Type B pancreatic cell (in vitro differentiated cells): ENCODE measurements at places on chromosomes 1 and 21.

- H3K4me3 ChIP-seq: no peak overlapping the region
- DNase-seq: peak; percentile 56
- no peaks in the 10 kb centered on the region for H3K36me3 ChIP-seq
- H3K27me3 ChIP-seq: no peaks in the 10 kb centered on the region
Measured at GRCh38 chr21:41346758-41347157, 15.1 kb upstream of the MX2 start.

- no peaks in the 10 kb centered on the region for H3K27me3 ChIP-seq
- no peak overlapping the region for H3K27ac ChIP-seq
- H3K36me3 ChIP-seq: peaks cover 39% of the 10 kb centered on the region
- no peak overlapping the region for H3K4me3 ChIP-seq
- DNase-seq: no peak
Measured at GRCh38 chr1:200654660-200655059, 15.0 kb downstream of the DDX59 start.

DNA sequence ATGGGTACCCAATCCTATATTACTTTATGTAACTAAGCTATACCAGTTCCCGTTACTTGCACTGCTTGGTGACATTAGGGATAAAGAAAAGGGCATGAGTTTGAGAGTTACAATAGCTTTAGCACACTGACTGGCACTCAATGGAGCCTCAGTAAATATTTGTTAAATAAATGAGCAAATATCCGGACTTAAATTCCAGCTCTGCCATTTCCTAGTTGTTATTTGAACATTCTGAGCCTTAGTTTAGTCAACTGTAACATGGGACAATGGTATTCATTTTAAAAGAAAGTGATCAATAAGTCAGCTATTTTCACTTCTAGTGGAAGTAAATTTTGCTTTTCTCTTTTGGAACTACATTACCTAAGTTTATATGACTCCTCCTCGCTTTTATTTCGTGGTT is 198.7 kb downstream of the ZC3H11B start:
- H3K36me3 ChIP-seq: no peaks in the 10 kb centered on the region
- H3K27ac ChIP-seq: no peak overlapping the region
- no peak overlapping the region for H3K4me3 ChIP-seq
- H3K27me3 ChIP-seq: no peaks in the 10 kb centered on the region

DNA sequence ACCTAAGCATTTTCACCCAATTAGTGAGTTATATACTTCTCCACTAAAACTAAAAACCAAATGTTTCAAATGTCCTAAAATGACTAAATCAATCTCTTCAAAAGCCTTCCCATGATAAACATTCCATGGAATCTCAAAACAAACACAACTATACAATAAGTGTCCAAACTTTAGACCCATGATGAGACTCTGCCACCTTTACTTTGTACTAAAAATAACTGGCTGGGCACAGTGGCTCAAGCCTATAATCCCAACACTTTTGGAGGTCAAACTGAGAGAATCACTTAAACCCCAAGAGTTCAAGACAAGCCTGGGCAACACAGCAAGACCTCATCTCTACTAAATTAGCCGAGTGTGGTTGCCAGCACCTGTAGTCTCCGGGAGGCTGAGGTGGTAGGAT is 87.4 kb downstream of the EIF4G3 start:
- peaks cover 21% of the 10 kb centered on the region for H3K36me3 ChIP-seq
- H3K4me3 ChIP-seq: no peak overlapping the region
- no peaks in the 10 kb centered on the region for H3K27me3 ChIP-seq

- H3K4me3 ChIP-seq: no peak overlapping the region
- no peak overlapping the region for H3K27ac ChIP-seq
- DNase-seq: no peak
- H3K36me3 ChIP-seq: no peaks in the 10 kb centered on the region
- peaks cover 5% of the 10 kb centered on the region for H3K27me3 ChIP-seq
Measured at GRCh38 chr1:222161676-222162075, 386.2 kb downstream of the HHIPL2 start.

- no peak for DNase-seq
- peaks cover 34% of the 10 kb centered on the region for H3K4me1 ChIP-seq
- H3K27ac ChIP-seq: peak overlapping the region; percentile 98
- peak overlapping the region; percentile 99 for H3K4me3 ChIP-seq
- peaks cover 17% of the 10 kb centered on the region for H3K27me3 ChIP-seq
Measured at GRCh38 chr1:181089676-181090544, 1.4 kb downstream of the IER5 start.

DNA sequence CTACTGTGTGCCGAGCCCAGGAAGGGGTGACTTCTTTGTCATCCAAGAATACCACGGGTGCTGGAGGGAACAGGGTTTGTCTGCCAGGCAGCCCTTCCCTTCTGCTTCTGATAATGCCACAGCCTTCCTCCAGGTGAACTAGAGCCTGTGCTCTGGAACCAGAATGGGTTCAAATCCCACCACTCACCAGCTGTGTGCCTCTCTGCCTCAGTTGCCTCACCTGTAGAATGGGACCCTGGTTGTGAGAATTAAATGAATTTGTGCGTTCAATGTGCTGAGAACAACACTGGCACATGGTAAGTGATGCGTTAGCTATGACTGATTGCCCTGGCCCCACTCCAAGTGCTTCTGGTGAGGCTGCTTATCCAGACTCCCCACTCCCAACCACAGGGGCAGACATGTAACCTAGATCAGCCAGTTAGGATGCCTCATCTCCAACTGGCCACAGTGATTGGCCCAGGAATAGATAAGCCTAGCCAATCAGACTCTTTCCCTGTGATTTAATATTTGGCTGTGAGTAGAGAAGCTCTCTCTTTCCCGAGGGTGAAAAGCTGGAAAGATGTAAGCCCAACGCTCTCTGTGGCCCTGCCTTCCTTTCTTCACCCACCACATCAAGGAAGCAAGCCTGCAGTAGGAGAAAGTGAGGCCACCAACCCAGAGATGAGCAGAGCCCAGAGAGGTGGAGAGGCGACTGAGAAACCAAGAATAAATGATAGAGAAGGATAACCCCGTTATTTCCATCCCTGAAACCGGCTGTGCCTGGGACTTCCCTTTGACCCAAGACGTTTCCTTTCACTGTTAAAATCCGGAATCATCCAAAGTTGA is 20.8 kb upstream of the LAPTM5 start:
- H3K4me3 ChIP-seq: no peak overlapping the region
- H3K36me3 ChIP-seq: no peaks in the 10 kb centered on the region
- H3K27ac ChIP-seq: no peak overlapping the region
- H3K27me3 ChIP-seq: no peaks in the 10 kb centered on the region
- no peak for DNase-seq

DNA sequence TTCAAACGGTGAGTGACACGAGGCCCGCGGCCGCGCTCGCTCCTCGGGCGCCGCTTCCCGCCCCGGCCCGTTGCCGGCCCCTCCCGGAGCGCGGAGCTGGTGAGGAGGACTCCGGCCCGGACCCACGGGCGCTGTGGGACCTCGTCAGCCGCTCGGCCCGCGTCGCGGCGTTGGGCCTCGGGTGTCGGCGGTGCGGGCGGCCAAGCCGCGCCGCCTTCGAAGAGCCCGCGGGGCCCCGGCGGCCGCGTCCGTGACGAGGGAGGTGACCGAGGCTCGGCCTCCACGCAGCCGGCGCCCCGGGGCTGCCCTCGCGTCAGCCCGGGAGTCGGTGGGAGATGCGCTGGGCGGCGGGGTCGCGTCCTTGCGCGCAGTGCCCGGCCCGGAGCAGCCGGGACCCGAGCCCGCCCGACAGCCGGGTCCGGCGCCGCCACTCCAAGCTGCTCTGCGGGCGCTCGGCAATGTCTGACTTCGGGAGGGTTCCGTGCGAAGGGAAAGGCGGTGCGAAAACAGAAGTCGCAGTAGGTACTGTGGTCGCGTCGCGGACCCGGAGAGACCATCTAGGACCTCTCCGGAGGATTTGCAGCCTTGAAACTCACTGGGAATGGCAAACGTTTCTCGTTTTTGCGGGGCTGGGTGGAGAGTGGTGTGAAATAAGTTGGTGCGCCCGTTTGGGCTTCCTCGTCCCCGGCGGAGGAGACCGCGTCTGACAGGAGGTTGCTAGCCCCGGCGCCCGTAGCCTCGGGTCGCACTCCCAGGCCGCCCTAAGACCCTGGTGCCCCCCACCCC is 829 bp downstream of the SPEN start:
- peak overlapping the region; percentile 96 for H3K27ac ChIP-seq
- no peaks in the 10 kb centered on the region for H3K27me3 ChIP-seq
- H3K4me1 ChIP-seq: peaks cover 27% of the 10 kb centered on the region
- no peak for DNase-seq
- no peaks in the 10 kb centered on the region for H3K36me3 ChIP-seq

- H3K36me3 ChIP-seq: peaks cover 4% of the 10 kb centered on the region
- peaks cover 13% of the 10 kb centered on the region for H3K4me1 ChIP-seq
- no peak for DNase-seq
- H3K4me3 ChIP-seq: no peak overlapping the region
Measured at GRCh38 chr1:109078317-109078716, 2.5 kb upstream of the TAF13 start.

DNA sequence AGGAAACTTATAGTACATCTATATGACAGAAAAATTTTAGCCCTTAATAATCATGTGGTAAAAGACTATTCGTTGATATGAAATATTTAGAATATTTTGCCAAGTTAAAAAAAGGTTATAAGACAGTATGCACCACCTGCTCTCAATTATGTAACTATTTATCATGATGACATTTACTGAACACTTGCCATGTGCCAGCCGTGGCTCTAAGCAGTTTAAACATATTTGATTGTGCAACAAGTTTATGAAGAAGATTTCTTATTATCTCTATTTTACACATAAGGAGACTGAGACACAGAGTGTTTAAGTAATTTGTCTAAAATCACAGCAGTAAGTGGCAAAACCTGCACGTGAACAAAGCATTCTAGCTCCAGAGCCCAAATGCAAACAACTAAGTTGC is 199.3 kb upstream of the JUN start:
- H3K4me3 ChIP-seq: no peak overlapping the region
- no peaks in the 10 kb centered on the region for H3K36me3 ChIP-seq
- peaks cover 26% of the 10 kb centered on the region for H3K4me1 ChIP-seq
- no peak for DNase-seq
- H3K27ac ChIP-seq: peak overlapping the region; percentile 31
